ENCODE measurements at places on chromosomes 4 and X. TPM values are rescaled to one million over a fixed set of nuclear protein-coding genes. Genes with fewer than 3 reads are reported as not detected.

Gene GRIA3
- 2.8 TPM for total RNA-seq

Gene FRAS1
- 166 TPM for total RNA-seq

Gene DCAF8L1
- total RNA-seq = not detected

Gene GPRASP1
- total RNA-seq = 4.1 TPM

Gene SPP1
- 3.7 TPM for total RNA-seq

Gene SSX3
- not detected for total RNA-seq

Gene VCX3A
- total RNA-seq = 0.51 TPM

Gene FAM133A
- total RNA-seq = 0.11 TPM

Gene TLL1
- total RNA-seq = 0.16 TPM

DNA sequence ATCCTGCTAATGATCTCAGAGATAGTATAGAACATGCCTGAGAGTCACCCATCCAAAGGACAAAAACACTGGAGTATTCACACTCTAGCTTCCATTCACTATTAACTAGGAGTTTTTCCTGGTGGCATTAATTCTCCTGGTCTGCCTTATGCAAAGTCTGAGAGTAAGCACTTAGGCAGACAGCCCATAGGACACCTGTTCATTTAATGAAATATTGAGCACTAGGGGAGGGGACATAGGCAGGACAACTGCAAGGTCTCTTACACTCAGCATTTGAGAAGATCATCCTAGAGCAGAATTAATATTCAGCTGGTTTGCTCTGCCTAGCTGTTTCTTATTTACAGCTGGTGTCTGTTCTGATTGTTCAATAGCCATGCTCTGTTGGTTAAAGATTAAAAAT is 508.5 kb downstream of the CENPC start:
- no peak overlapping the region for H3K27ac ChIP-seq
- H3K4me3 ChIP-seq = no peak overlapping the region
- no peak for DNase-seq
- H3K4me1 ChIP-seq = peaks cover 2% of the 10 kb centered on the region

- no peak for DNase-seq
- H3K27ac ChIP-seq = no peak overlapping the region
- peaks cover 6% of the 10 kb centered on the region for H3K4me1 ChIP-seq
Measured at GRCh38 chr4:15914736-15915135, 23.8 kb downstream of the FGFBP1 start.

DNA sequence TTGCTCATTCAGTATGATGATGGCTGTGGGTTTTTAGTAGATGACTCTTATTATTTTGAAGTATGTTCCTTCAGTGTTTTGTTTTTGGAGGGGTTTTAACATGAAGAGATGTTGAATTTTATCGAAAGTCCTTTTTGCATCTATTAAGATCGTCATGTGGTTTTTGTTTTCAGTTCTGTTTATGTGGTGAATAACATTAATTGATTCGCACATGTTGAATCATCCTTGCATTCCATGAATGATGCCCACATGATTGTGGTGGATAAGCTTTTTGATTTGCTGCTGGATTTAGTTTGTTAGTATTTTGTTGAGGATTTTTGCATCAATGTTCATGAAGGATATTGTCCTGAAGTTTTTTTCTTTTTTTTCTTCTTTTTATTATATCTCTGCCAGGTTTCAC is 347.4 kb upstream of the EPHA5 start:
- peaks cover 9% of the 10 kb centered on the region for H3K36me3 ChIP-seq
- H3K27ac ChIP-seq = no peak overlapping the region
- no peak for DNase-seq

- no peaks in the 10 kb centered on the region for H3K27me3 ChIP-seq
- no peaks in the 10 kb centered on the region for H3K36me3 ChIP-seq
- no peaks in the 10 kb centered on the region for H3K4me1 ChIP-seq
- no peak overlapping the region for H3K27ac ChIP-seq
- DNase-seq = no peak
- H3K4me3 ChIP-seq = no peak overlapping the region
Measured at GRCh38 chr4:34850968-34851367, 1393.3 kb downstream of the ARAP2 start.

DNA sequence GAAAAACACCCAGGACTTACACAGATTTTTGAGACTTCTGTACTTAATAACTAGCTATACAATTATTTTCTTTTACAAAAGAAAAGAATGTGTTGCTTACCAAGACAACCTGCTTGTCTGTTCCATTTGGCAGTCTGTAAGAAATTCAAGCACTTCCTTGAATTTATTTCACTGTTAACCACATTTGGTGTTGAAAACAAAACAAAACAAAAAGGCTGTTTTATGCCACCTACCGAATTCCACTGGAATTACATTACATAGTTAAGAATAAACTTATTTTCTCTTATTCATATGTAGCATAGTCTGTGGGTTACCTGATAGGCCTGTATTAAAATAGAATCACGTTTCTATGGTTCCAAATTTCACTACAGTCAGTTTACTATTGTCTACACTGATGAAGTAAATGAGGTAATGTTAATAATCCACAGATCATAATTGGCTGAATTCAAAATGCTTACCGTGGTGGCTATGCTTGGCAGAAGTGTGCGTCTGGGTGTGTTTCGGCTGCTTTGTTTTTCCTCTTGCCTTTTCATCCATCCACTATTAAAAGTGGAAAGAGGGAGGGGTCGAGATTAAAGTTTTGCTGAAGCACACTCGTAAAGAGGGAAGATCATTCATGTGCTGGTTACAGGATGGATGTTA is at the start of gene TLR1:
TSS of gene TLR1 (minus strand) at position 138 of the 642 bp plus-strand sequence. CDS start 5,960 bp downstream, outside the sequence.
- no peaks in the 10 kb centered on the region for H3K27me3 ChIP-seq
- peaks cover 16% of the 10 kb centered on the region for H3K36me3 ChIP-seq
- peak within 1 kb of the TSS; percentile 87 for H3K27ac ChIP-seq

GRCh38 chr4:119629142-119629471 is 503 bp upstream of the PDE5A start:
- peak overlapping the region; percentile 97 for H3K4me3 ChIP-seq
- DNase-seq = no peak
- no peaks in the 10 kb centered on the region for H3K27me3 ChIP-seq
- peaks cover 11% of the 10 kb centered on the region for H3K4me1 ChIP-seq

DNA sequence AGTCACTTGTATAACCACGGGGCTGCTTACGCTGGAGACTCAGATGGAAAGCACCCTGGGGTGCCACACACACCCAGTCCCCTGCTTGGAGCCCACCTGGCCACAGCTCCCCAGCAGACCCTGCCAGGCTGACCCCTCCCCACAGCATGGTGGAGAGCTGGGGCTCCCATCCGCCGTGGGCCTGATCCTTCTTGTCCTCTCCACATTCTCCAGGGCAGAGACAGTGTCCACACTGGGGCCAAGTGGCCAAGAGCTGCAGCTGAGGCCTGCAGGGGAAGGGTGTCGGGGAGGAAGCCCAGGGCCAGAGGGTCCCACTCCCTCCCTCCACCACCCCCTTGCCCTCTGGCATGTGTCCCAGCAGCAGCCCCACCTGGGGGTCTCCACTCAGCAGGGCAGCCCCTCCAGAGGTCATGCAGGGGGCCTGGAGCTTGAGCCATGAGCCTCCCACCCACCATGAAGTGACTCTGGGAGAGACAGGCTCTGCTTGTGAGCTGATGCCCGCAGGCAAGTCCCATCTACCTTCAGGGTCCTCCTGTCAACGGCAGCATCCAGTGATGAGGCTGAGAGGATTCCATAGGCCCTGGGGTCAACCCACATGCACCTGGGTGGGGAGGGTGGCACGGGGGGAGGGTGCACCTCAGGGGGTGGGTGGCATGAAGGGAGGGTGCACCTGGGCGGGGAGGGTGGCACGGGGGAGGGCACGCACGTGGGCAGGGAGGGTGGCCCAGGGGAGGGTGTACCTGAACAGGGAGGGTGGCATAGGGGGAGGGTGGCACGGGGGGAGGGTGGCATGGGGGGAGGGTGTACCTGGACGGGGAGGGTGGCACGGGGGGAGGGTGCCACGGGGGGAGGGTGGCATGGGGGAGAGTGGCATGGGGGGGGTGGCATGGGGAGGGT is 56.4 kb downstream of the FAM53A start:
- no peaks in the 10 kb centered on the region for H3K36me3 ChIP-seq
- H3K27me3 ChIP-seq = no peaks in the 10 kb centered on the region
- no peak overlapping the region for H3K27ac ChIP-seq
- no peak for DNase-seq
- no peak overlapping the region for H3K4me3 ChIP-seq

- H3K27me3 ChIP-seq = no peaks in the 10 kb centered on the region
- no peak overlapping the region for H3K4me3 ChIP-seq
- H3K36me3 ChIP-seq = no peaks in the 10 kb centered on the region
- DNase-seq = no peak
- H3K4me1 ChIP-seq = no peaks in the 10 kb centered on the region
Measured at GRCh38 chr4:105106426-105106825, 40.2 kb upstream of the TET2 start.

DNA sequence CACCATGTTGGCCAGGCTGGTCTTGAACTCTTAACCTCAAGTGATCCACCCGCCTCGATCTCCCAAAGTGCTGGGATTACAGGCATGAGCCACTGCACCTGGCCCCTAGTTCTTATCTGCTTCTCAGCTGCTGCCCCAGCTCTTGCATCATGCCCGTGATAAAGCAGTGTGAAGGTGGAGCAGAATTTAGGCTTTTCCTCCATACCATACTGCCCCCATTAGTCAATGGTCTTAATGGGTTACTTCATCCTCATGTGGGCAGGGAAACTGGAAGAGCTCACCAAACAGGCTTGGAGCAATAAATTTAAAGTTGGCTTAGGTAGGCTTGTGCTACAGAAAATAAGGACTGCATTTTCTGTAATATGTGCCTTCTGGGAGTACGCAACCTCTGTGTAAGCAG is 636.9 kb upstream of the BOD1L1 start:
- H3K27ac ChIP-seq = no peak overlapping the region
- no peak overlapping the region for H3K4me3 ChIP-seq
- DNase-seq = no peak

DNA sequence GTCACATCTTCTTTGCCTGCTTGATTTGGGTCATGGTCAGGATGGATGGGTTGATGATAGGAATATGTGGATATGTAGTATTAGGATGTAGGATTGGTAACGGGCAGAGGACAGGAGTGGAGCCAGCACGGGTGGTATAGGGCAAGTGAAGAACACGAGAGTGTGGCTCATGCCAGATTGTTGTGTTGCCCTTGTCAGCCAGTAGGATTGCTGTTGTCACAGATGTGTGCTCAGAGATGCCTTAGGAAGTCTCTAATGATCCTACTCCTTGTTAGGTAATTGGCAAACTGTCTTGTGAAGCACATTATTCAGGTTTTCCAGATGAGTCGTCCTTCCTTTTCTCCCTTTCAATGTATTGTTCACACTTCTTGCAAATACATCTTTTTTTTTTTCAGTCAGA is 5.5 kb downstream of the ATP10D start:
- peaks cover 8% of the 10 kb centered on the region for H3K4me1 ChIP-seq
- H3K4me3 ChIP-seq = no peak overlapping the region
- no peak for DNase-seq

- DNase-seq = no peak
- peaks cover 31% of the 10 kb centered on the region for H3K4me1 ChIP-seq
- H3K4me3 ChIP-seq = peak overlapping the region; percentile 60
Measured at GRCh38 chrX:131827935-131828334, 195.2 kb upstream of the STK26 start.

GRCh38 chr4:174119830-174120229 is 163.6 kb downstream of the FBXO8 start:
- peaks cover 35% of the 10 kb centered on the region for H3K27me3 ChIP-seq
- H3K36me3 ChIP-seq = no peaks in the 10 kb centered on the region
- no peak overlapping the region for H3K27ac ChIP-seq
- H3K4me3 ChIP-seq = peak overlapping the region; percentile 72
- no peak for DNase-seq

DNA sequence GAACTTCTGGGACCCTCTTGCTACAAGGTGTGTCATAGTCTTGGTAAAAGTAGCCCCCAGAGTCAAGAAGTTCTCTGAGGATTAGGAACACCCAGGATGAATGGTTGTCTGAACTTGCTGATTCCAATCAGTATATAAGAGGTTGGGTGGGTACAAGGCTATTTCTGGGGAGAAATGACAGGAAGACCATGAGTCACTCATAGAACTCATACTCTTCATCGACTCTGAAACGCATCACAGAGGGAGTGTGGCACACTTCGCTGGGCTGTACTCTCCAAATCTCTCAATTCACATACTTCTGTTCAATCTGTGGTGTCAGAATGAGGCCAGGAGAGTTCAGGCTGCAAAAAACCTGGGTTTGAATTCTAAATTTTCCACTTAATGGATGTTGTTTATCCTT is 193.2 kb upstream of the LEF1 start:
- no peak for DNase-seq
- H3K36me3 ChIP-seq = no peaks in the 10 kb centered on the region
- no peak overlapping the region for H3K27ac ChIP-seq
- H3K4me1 ChIP-seq = peaks cover 7% of the 10 kb centered on the region
- H3K4me3 ChIP-seq = no peak overlapping the region

DNA sequence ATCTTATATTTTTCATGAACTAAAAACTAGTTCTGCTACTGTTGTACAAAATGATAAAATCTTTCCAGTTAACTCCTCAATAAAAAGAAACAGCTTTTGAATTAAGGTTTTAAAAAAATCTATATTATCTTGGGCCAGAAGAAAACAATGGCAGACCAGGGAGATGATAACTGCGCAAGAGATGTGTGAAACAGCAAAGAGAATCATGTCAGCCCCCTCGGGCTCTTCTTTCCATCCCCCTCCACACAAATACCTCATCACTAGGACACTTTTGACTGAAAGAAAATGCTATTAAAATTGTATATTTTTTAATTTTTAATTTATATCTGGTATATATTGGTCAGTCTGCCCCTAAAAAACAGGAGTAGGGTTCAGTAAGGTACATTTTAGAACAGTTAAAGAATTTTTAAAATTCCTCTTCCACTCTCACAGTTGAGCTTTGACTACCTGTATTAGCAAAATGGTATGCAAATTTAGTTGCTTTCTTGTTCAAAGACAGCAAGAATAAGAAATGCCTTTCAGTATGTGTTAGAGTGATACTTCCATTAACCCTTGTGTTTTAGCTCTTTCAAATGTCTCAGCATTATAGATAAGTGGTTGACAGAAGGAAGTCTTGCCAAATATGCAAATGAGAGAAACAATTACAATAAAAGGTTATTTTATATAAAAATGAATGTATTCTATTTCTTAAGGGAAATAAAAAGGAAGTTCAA is 36.4 kb upstream of the LCORL start:
- DNase-seq = no peak
- no peak overlapping the region for H3K4me3 ChIP-seq
- H3K27ac ChIP-seq = no peak overlapping the region
- H3K4me1 ChIP-seq = no peaks in the 10 kb centered on the region

DNA sequence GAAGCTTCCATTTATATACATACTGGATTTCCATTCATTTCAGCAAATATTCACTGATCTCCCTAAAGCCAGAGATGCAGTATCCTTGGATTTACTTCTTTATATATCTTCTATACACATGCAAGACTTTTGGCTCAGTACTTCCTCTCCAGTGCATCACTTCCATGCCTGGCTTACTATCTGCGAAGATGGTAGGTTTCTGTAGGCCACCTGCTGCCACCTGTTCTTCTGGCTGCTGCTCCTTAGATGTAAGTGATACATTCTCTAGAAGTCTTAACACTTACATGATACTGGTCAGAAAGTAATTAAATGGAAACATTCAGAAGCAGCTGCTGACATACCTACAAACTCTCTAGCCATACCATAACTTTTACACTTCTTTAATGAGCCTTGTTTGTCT is 48.9 kb downstream of the TBC1D9 start:
- H3K36me3 ChIP-seq = peaks cover 4% of the 10 kb centered on the region
- peaks cover 32% of the 10 kb centered on the region for H3K4me1 ChIP-seq
- no peak overlapping the region for H3K4me3 ChIP-seq
- H3K27me3 ChIP-seq = no peaks in the 10 kb centered on the region

- DNase-seq = no peak
- no peaks in the 10 kb centered on the region for H3K36me3 ChIP-seq
- no peak overlapping the region for H3K27ac ChIP-seq
- H3K4me3 ChIP-seq = no peak overlapping the region
- no peaks in the 10 kb centered on the region for H3K4me1 ChIP-seq
Measured at GRCh38 chr4:100362366-100362765, 155.5 kb downstream of the EMCN start.

- H3K4me3 ChIP-seq = no peak overlapping the region
- H3K27ac ChIP-seq = peak overlapping the region; percentile 21
- H3K36me3 ChIP-seq = peaks cover 12% of the 10 kb centered on the region
Measured at GRCh38 chr4:26987191-26987590, 126.5 kb downstream of the STIM2 start.
